ENCODE measurements at places on chromosomes 4 and X. TPM values are rescaled to one million over a fixed set of nuclear protein-coding genes. Genes with fewer than 3 reads are reported as not detected.

PPP1R2C gene
- total RNA-seq: not detected

RBM46 gene
- not detected for total RNA-seq

GRID2 gene
- total RNA-seq: 42.9 TPM

NUP54 gene
- 98.3 TPM for total RNA-seq

CTAG2 gene
- total RNA-seq: not detected

NRK gene
- 1.3 TPM for total RNA-seq

VGLL1 gene
- not detected for total RNA-seq

SPATA4 gene
- 0.63 TPM for total RNA-seq

SLC7A11 gene
- total RNA-seq: 13.1 TPM

SHROOM2 gene
- total RNA-seq: 21.9 TPM

ARSJ gene
- total RNA-seq: 0.31 TPM

NPNT gene
- total RNA-seq: 43.8 TPM

CCKAR gene
- 0.31 TPM for total RNA-seq

GLRA2 gene
- 86.1 TPM for total RNA-seq

ERCC6L gene
- total RNA-seq: 0.94 TPM

GATA1 gene
- total RNA-seq: not detected

HGFAC gene
- total RNA-seq: 8.8 TPM

SSX3 gene
- not detected for total RNA-seq

TMPRSS11D gene
- not detected for total RNA-seq

DDX60 gene
- total RNA-seq: 6.6 TPM

SSR4 gene
- total RNA-seq: 71.7 TPM

LEF1 gene
- total RNA-seq: 7.5 TPM

GAGE13 gene
- not detected for total RNA-seq

NR3C2 gene
- total RNA-seq: 17.8 TPM

HSFX3 gene
- not detected for total RNA-seq

MAGEA4 gene
- total RNA-seq: not detected

GAGE1 gene
- total RNA-seq: not detected

ODAPH gene
- not detected for total RNA-seq

PASD1 gene
- not detected for total RNA-seq

ZNF157 gene
- total RNA-seq: 5.0 TPM

ASMTL gene
- total RNA-seq: 14.4 TPM

PDZD4 gene
- 151 TPM for total RNA-seq

PABPC1L2B gene
- total RNA-seq: not detected

ENOX2 gene
- 3.8 TPM for total RNA-seq

CXCL1 gene
- total RNA-seq: not detected

ZNF827 gene
- 32.6 TPM for total RNA-seq

GABRG1 gene
- total RNA-seq: 24.7 TPM

ATP2B3 gene
- 11.6 TPM for total RNA-seq

NAA10 gene
- 37.2 TPM for total RNA-seq
